ENCODE measurements at places on chromosomes 4 and X.

DNA sequence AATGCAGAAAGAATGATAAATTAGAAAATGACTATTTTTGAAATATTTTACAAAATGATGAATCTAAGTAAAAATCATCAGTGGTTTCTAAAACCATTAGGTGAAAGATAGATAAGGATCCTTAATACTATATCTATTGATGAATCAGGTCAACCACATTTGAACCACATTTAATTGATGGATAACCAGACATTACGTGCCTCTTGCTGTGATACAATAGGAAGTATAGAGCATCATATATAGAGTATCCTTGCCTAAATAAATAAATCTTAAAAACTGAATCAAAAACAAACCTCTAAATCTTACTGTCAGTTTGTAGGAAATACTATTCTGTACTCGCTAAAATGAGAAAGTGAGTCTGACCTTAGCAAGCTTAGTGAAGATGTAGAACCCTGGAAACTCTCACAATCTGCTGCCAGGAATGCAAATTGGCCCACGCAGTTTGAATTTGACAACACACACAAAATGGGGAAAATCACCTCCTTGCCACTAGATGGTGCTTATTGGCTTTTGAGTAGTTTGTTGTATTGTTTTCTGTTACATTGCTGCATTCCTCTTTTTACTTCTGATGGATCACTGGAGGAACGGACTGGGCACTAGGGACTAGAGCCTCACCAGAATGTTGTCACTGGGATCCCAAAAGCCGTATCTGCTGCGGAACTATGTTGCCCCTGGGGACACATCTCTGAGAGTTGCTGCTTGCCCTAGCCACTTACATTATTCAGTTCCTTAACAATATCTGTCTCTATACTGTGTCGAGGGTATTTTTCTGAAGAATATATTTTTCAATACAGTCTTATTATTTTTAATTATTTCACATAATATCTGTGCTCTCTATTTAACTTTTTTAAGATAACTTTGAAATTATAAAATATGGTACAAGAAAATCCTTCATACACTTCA, 25.4 kb upstream of the SLAIN2 start:
- DNase-seq: no peak

GRCh38 chr4:143186212-143186611, 1.5 kb downstream of the USP38 start:
- DNase-seq: no peak

GRCh38 chr4:143358923-143359643, 22.4 kb downstream of the GAB1 start:
- DNase-seq: no peak

DNA sequence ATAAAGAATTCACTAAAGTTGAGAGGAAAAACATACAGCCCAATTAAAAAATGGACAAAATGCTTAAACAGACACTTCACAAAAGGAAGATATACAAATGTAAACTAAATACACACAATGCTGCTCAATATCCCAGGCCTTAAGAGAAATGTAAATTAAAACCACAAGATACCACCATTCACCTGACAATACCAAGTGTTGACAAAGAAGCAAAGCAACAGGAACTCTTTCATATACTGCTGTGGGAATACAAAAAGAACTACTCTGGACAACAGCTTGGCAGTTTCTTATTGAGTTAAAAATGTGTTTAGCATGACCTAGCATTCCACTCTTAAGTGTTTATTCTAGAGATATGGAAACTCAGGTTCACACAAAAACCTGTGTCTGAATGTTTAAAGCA, 71.3 kb downstream of the ABCB7 start:
- DNase-seq: no peak

DNA sequence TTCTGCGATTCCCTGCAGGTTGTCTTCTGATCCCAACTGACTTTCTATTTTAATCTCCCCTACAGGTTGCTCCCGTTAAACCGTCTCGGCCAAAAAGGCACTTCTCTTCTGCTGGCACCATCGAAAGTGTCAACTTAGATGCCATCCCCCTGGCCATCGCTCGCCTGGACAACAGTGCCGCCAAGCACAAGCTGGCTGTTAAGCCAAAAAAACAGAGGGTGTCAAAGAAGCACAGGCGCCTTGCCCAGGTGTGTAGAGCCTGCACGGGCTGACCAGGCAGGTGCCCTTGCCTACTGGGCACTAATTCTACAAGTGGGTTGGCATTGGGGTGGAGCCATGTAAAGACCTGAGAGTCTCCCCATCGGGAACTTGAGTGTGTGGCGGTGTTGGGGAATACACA, 74.2 kb downstream of the AASDH start:
- no peak for DNase-seq

DNA sequence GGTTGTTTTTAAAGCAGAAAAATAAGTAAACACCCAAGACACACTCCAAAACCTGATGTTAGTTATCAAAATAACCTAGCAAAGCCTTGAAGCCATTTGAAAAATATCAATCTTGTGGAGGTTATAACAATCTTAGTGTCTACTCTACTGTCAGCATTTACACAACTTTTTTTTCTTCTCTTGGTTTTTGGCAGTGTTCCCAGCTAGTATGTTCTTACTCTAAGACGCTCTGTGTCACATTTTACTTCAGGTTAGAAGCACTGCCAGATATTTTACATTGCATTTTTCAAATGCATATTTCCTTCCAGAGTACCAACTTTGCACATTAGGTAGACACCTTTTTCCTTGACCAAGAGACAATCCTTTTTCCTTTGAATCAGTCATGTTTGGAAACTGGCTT, 114.0 kb upstream of the INPP4B start:
- DNase-seq: no peak

DNA sequence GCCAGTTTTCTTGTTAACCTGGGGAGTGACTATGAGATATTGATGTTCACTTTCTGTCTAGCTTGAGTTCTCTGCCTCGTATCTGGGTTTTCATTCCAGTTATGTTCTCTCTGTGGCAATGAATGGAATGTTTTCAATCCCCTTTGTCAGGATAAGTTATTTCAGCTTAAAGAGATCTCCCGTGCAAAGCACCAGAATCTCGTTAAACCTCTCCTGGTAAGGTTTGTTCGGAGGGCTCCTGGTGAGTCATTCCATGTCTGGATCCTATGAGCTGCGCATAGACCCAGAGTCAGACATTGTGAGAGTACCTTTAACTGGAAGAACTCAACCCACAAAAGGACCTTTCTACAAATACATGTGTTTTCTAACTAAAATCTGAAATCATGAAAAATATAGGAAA, 51.0 kb downstream of the KDR start:
- no peak for DNase-seq

DNA sequence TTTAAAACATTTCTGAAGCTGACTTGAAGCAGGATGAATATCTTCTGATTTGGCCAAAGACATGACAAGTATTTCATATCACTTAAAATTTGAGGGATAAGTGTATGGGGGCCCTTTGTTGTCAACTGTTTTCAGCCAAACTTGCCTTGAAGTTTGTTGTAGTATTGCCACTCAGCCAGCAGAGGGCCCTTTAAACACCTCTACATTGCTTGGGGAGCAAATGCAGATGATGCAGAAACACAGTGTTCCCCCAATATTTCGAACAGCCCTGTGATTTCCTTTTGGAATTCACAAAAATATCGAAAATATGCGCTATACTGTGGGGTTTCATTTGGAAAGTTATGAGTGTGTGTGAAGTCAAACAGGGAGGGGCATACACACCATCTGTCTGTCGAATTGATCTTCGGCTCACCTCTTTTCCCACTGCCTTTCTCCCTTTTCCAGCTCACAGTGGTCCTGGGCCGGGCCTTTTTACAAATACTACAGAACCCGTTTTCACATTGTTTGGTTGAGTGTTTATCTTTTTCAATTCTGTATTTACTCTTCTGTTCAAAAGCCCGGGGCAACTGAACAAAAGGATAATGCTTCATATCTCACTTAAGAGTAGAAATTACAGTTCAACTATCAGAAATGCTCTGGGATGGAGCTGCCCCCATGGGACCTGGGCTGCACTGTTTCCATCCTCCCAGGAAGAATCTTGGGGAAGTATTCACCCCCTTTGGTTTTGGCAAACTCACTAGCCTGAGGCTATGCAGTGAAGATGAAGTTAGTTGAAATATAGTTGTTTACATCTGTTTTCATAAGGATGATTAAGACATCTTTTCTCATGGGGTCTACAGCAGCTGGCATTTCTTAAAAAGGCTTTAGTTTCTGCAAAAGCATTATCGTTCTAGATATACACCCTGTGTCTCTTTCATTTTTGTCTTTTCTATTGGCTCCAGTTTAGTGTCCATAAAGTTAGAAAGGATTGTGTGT, 137.6 kb downstream of the EGF start:
- no peak for DNase-seq

DNA sequence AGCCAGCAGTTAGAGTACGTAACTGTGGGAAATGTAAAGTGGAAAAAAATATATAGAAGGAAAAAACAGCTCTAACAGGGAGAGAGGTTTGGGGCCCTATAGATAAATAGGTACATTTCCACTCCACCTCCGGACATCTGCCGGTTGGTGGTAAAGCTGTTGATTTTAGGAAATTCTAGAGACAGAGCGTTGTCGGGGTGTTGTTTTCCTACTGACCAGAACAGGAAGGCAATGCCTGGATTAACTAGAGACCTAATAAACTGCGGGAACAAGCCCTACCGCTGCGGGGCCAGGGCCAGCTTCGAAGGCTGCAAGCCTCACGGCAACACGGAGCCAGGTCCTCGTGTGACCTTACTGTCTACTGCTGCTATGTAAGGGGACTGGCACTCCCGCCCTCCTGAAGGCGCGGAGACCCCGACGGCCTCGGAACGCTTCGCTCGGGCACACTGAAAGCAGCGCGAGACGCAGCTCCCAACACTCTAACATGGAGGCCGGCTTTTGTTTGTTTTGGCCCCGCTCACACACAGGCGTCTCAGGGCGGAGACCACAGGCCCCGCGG, 702 bp upstream of the CDKN2AIP start:
- no peak for DNase-seq

GRCh38 chr4:88757776-88758175, 60.1 kb upstream of the NAP1L5 start:
- DNase-seq: no peak

GRCh38 chr4:181504924-181505323, 738.3 kb upstream of the TENM3 start:
- DNase-seq: no peak

DNA sequence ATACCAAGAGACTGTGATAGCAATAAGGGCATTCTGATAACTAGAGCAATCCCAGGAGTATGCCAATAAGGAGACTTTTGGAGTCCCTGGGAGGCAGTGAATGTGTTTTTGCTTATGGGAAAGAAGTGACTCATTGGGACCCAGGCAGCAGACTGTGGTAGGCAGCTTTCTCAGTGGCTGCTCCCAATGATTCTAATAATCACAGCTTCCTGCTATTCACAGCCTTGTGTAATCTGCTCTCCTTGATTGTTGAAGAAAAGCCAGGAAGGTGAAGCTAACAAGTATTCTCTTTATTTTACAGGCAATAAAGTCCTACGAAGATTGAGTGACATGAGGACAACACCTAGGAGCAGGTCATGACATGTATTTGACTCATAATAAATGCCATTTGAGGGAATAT, 70.3 kb upstream of the DDX60 start:
- DNase-seq: no peak

- DNase-seq: no peak
Observed at GRCh38 chr4:28146191-28146590, 1285.5 kb downstream of the STIM2 start.

- DNase-seq: no peak
Observed at GRCh38 chr4:6172093-6172926, 28.0 kb downstream of the JAKMIP1 start.
